ENCODE measurements at places on chromosomes 7 and 10.
A peak's percentile ranks its signal among the peaks of the same experiment; 100 is the strongest.

- DNase-seq, result no peak
Observed at GRCh38 chr7:117219485-117219884, 103.4 kb downstream of the WNT2 start.

- DNase-seq, result no peak
Observed at GRCh38 chr7:42128703-42129102, 108.3 kb downstream of the GLI3 start.

- DNase-seq, result no peak
Observed at GRCh38 chr7:87574630-87575029, 26.1 kb downstream of the ABCB1 start.

- DNase-seq, result no peak
Observed at GRCh38 chr10:36606234-36606839, 519.1 kb upstream of the ANKRD30A start.

GRCh38 chr10:1200866-1201807 is 145.0 kb downstream of the WDR37 start:
- DNase-seq, result no peak

DNA sequence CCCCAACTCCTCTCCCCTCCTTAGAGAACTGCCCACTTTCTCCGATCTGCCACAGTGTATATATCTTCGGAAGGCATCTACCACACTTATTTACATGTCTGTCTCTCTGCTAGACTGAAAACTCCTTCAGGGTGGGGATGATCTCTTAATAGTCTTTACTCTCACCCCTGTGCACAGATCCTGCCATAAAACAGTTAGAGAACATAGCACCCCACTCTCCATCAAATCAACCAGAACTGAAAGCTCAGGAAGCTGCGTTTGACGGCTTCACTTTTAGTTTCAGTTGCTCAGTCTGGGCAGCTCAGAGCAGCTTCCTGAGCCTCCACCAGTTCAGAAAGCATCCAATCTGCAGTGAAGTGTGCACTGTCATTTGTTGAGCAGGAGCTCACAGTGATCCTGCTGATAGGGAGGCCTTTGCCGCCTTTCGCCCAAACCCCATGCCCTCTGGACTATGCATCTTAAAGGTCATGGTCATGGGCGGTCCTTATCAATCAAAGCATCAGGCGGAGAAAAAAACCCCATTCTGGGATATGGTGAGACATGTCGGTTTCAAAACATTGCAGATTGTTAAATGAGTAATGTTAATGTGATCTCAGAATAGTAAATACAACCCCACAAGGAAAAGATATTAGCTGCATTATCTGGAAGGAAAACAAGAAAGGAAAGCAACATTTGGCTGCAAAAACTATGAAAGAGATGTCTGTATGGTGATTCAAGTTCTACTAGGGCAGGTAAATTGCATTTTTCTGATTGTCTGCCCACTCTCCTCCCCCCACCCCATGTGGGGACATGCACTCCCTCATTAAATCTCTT is 167.1 kb upstream of the ADO start:
- DNase-seq, result peak; percentile 62

GRCh38 chr10:100043796-100044195 is 34.0 kb upstream of the DNMBP start:
- no peak for DNase-seq

DNA sequence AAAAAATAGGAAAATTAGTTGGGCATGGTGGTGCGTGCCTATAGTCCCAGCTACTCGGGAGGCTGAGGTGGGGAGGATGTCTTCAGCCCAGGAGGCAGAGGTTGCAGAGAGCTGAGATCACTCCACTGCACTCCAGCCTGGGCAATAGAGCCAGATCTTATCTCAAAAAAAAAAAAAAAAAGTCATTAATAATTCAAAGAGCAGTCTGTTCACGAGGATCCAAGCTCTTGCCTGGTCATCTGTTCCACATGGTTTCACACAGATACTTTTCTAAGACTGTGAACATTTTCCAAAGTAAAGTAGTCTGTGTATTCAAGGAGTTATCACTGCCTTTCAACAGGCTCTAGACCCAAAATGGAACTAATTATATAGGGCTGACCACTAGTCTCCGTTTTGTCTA is 86.9 kb downstream of the ZNF277 start:
- DNase-seq, result no peak

GRCh38 chr7:27663989-27664331 is 1.3 kb upstream of the HIBADH start:
- DNase-seq, result no peak

- no peak for DNase-seq
Observed at GRCh38 chr7:142962991-142963390, 828 bp upstream of the KEL start.

DNA sequence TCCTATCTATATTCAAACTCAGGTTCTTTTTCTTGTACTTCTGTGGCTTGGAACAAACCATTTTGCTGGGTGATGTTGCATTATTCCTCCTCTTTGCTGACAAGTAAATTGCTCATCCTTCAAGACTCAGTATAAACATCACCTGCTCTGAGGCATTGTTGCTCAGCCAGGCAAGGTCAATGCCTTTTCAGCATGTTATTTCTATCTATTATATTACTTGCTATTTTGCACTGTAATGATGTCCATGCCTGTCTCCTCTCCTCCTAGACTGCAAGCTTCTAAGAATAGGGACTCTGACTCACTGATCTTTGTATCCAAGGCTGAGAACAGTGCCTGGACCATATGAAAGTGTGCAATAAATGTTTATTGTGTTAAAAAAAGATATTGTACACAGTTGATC is 293.8 kb downstream of the RNLS start:
- DNase-seq, result no peak

DNA sequence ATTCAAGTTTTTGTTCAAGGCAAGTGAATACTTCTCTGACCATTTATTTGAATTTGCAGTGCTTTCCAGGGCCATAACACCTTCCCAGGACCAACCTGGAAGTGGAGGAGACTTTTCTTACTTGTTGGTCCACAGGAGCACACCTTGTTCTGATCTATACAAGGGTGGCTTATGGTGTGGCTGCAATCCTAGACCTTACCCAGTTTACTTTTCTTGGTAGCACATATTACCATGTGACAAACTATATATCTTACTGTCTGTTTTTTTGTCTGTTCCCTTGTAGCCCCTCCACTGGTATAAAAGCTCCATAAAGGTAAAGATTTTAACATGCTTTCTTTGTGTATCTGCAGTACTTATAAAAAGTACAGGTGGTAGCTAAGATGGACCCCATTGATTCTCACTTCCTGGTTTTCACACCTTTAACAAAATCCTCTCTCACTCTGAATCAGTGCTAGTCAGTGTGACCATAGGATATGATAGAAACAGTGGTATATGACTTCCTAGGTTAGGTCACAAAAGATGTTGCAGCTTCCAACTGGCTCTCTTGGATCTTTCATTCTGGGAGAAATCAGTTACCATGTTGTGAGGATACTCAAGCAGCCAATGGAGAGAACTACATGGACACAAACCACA is 5.6 kb upstream of the ASB4 start:
- DNase-seq, result no peak

DNA sequence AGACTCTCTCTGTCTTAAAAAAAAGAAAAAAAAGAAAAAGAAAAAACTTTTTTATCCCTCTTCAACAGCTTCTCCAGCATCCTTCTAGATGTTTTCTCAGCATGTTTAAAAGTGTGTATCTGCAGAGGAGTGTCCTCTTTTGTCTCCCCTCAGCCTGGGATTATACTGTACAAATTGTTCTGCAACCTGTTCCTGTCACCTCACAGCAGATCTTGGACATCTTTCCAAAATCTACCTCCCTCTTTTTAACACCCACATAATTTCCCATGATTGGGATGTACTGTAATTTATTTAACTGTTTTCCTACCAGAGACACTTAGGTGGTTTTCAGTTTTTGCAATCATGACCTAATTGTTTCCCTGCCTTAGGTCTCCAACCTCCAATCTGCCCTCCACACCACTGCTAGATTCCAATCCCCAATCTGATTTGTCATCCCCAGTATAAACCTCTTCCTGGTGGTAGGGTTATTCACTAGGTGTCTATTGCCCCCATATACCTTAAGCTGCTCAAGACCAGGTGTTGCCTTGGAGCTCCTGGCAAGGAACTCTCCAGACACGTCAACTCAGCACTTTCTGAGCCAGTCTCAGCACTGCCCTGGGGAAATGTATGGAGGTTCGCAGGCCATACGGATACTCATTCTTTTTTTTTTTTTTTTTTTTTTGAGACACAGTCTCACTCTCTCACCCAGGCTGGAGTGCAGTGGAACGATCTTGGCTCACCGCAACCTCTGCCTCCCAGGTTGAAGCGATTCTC is 17.6 kb upstream of the DDIT4 start:
- DNase-seq, result no peak

- no peak for DNase-seq
Observed at GRCh38 chr7:46566097-46566774, 645.2 kb upstream of the IGFBP3 start.

DNA sequence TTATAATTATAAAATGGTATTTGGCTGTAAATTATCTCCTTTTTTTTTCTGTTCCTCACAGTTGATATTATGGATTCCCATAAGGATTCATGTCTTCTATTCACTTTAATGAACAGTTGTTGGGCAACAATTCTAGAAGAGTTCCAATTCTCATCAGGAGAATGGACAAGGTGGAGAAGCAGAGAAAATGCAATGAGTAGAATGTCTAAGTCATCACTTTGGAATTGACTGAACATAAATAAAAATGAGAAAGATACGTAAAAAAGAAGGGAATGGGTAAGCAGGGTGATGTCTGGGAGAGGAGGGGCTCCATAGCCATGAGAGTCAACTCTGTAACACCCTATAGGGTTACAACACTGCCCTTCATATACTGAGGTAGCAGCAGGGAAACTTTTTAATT is 1.8 kb upstream of the CAV2 start:
- no peak for DNase-seq

- no peak for DNase-seq
Observed at GRCh38 chr10:13511409-13511808, 17.4 kb downstream of the BEND7 start.

DNA sequence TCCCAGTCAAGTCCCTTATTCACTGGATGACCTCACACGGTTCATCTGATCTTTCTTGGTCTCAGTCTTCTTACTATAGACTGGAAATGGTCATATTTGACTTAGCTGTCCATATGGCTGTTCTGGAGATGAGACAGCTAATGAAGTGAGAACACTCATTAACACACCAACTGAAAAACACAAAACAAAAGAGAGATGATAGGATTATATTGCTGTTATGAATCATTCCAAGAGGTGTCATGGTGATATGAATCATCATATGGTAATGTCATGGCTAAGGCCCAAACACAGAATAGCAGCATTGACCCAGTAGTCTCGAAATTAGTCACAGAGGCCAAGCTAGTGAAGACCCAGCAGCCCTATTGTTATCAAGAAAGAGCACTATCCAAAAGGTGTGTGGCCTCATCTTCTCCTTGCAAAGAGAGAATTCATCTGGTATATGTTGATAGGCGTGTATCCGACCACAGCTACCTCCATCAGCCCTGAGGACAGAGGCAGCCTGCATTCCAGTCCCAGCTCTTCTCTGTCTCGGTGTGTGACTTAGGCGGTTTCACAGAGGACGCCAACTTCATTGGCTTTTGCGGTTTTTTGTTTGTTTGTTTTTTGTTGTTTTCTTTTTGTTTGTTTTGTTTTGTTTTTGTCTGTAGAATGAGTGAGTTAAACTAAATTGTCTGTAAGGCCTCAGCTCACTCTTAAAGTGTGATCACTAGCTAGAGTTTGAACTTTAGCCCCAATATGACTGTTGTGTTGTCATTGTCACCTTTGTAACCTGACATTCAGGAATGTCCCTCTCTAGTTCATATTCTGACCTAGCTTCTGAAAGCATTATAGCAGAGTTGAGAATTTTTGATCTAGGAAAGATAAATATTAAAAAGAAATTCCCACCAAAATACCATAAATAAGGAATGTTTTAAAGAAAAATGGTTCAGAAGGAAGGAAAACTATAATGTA is 97.4 kb upstream of the PDCD4 start:
- peak; percentile 36 for DNase-seq

DNA sequence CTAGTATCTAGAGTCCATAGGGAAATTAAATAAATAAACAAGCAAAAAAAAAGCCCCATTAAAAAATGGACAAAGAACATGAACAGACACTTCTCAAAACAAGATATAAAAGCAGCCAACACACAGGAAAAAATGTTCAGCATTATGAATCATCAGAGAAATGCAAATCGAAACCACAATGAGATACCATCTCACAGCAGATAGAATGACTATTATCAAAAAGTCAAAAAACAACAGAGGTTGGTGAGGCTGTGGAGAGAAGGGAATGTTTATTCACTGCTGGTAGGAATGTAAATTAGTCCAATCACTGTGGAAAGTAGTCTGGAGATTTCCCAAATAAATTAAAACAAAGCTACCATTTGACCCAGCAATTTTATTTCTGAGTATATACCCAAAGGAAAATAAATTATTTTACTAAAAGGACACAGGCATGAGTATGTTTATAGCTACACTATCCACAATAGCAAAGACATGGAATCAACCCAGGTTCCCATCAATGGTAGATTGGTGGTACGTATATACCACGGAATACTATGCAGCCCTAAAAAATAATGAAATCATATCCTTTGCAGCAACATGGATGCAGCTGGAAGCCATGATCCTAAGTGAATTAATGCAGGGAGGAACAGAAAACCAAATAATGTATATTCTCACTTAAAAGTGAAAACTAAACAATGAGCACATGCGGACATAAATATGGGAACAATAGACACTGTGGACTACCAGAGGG is 366.5 kb upstream of the SEMA3C start:
- no peak for DNase-seq

- DNase-seq, result no peak
Observed at GRCh38 chr7:135158141-135158655, 10.3 kb downstream of the TMEM140 start.

- no peak for DNase-seq
Observed at GRCh38 chr10:90804354-90804753, 53.5 kb downstream of the HTR7 start.

DNA sequence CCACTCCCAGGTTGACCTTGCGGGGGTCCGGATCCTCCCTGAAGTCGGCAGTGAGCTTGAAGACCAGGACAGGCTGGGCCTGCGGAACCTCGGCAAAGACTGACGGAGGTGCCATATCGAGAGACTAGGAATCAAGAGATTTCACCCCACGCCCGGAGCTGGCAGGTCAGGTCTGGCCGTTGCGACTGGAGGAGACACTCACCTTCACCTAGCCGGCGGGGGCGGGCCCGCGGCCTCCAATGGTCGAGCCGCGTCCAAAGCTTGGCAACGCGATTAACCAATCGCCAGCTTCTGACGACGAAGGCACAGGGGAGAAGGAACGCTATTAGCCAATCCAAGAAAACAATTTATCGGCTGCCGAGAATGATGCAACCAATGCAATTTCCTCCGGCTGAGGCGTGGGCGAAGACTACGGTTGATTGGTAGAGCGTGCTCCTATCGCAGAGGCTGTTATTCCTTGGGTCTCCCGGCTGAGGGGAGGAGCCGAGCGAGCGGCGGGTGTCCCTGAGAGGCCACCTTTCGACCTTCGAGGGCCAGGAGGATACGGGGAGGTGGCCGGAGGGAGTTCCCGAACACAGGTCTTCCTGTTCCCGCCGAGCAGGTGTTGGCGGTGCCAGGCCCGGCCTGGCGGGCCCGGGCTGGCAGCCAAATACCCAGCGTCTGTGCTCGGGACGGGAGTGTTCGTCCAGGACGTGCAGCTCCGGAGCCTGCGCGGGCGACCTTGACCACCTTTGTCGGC is at the start of gene GOT1:
GOT1 (minus strand) TSS at position 174 of the 739 bp plus-strand sequence; CDS start at position 115, 59 bp downstream.
- DNase-seq, result peak; percentile 95
